ENCODE measurements at places on chromosomes 7 and 10. TPM values are rescaled to one million over a fixed set of nuclear protein-coding genes. Genes with fewer than 3 reads are reported as not detected.

HDAC9 gene
- 1.8 TPM for total RNA-seq

ADIRF gene
- total RNA-seq = 21.6 TPM

GPR146 gene
- total RNA-seq = 40.0 TPM

CHAT gene
- total RNA-seq = not detected

TMEM176B gene
- total RNA-seq = 0.09 TPM

MRC1 gene
- 8.8 TPM for total RNA-seq

RHBDD2 gene
- 10.6 TPM for total RNA-seq

PTPRZ1 gene
- 0.56 TPM for total RNA-seq

AUTS2 gene
- 1.1 TPM for total RNA-seq

MUC12 gene
- total RNA-seq = not detected

MUC3A gene
- total RNA-seq = under 0.01 TPM

PDZD7 gene
- total RNA-seq = 0.27 TPM

STEAP1B gene
- 29.0 TPM for total RNA-seq

ZPBP gene
- total RNA-seq = not detected

MTPN gene
- 143 TPM for total RNA-seq

NCF1 gene
- total RNA-seq = not detected

WAC gene
- total RNA-seq = 51.2 TPM

KLF14 gene
- not detected for total RNA-seq

ZNF365 gene
- 0.28 TPM for total RNA-seq

ACTR3C gene
- not detected for total RNA-seq

ANKRD22 gene
- not detected for total RNA-seq
